ENCODE measurements at places on chromosomes 3 and 15.

DNA sequence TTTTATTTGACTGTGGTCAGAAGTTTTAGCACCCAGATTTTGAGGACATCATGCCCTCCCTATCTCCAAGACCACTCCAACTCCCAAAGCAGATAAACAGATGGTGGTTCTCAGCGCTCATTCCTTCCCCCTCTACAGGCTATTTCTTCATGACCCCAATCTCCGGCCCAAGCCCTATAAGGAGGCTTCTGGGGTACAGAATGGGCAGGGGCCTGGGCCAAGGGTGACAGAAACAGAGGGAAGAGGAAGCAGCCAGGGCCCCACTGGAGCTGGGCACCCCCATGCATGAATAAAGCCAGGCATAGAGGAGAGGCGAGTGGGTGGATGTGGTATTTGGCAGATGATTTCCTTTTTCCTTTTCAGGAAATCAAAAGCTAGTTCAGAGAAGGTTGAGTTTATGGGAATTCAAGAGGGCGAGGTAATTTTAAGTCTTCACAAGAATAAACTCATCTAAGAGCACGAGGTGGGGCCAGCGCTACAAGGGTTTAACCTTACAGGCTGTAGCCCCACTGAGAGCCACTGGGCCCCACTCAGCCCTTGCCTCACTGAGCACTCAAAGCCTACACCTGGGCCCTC lies 104.8 kb upstream of the HERC1 start:
- peak; percentile 12 for DNase-seq

DNA sequence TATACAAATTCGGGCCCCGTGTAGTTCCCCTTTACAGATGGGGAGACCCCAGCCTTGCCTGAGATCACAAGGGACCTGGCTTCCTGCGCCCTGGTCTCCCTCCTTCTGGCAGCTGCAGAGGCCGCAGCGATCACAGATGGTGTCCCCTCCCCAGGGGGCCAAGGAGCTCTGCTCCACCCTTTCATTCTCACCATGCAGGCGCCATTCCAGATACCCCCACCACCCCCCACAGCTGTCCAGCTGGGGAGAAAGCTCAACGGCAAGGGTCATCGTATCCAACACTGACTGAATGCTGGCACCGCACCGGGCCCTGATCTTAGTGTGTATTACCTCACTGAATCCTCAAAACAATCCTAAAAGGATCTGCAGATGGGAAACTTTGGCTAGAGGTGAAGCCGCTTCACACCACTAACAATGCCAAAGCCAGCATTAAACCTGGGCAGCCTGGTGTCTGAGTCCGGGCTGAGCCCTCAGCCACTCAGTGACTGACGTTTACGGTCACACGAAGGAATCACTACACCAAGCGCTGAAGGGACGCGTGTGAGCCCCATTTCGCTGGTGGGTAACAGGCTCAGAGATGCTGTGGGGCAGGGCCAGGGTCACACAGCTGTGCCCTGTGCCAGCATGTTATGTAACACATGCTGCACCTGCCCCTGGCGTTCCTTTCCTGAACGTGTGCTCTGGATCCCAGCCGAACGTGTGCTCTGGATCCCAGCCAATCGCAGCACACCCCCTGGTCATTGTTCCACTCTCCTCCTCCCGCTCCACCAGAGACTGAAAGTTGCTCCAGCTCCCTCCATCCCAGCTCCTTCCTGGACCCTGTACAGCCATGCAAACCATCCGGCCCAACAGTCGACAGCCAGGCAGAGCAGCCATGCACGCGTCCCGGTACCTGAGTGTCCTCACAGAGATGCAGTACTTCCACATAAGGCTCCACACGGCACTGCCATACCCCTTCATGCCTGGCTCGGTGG lies 51.8 kb downstream of the IQSEC1 start:
- DNase-seq: no peak

DNA sequence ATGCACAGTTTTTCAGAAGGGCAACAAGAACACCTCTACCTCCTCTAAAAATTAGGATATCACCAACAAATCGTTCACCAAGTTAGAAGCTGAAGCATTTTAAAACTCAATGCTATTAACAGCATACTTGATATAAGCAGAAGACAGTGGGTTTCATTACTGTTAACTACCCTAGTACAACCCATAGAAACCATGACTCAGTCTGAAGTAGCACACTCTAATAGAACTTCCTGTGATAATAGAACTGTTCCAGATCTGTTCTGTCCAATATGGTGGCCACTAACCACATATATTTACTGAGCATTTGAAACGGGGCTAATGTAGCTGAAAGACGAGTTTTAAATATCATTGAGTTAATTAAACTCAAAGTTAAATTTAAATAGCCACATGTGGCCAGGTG lies 1075.6 kb downstream of the FHIT start:
- DNase-seq: no peak

DNA sequence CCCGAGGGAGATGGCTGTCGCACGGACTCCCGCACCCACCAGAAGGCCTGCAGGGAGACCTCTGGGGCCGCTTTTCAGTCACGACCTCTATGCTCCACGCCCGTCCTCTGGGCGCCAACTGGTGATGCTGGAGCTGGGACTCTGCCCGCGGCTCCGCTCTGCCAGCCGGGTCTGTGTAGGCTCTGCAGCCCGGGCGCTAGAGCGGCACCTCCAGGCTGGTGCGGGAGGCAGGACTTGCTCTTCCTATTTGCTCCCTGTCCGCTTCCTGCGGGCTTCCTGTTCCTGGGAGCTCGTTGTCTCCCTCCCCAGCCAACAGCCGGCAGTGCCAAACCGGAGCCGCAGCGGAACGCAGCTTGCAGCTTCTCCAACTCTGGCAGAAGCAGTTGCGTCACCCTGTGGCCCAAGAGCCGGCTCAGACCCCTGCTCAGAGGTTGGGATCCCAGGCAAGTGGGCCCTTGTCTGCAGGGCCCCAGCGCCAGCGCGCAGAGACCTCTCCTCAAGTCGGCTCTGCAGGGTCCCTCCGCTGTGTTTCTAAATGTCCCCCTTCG lies 285.9 kb downstream of the XXYLT1 start:
- no peak for DNase-seq

GRCh38 chr15:39593656-39594445 lies 13.0 kb downstream of the THBS1 start:
- no peak for DNase-seq

DNA sequence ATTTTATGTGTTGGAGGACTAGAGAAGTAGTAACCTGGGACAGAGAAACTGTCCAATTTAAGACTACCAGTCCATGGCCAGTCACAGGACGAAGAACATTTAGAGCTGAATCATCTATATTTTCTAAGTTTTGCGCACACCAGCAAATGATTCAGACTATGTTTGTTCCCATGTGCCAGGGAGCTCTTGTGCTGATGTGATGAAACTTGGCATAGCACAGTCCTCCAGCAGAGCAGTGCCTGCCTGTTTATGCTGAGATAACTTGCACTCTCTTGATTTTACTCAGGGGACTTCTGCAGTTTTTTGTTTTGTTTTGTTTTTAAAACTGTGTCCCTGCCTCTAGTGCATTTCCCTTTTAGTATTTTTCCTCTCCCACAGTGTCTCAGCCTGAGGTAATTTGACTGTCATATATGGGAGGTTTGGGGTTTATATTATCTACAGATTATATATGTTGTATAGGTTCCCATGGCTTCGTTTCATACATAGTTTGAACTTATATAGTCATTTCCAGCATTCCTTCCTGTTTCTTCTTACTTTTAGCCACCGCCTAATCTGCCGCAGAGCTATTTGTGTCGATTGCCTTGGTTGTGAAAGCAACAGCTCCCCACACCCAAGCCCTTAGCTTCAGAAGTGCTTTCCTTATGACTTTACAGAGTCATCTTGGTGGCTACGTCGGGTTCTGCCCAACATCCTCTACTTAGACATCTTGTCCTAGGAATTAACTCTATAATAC lies 45.5 kb downstream of the PPM1L start:
- peak; percentile 9 for DNase-seq

- DNase-seq: no peak
These were observed 1.7 kb downstream of the LRRC3B start for GRCh38 chr3:26624209-26624765.

GRCh38 chr3:159934216-159934615 lies 54.4 kb upstream of the IL12A start:
- DNase-seq: no peak

- no peak for DNase-seq
These were observed 42.3 kb upstream of the STIMATE start for GRCh38 chr3:52939600-52939999.

DNA sequence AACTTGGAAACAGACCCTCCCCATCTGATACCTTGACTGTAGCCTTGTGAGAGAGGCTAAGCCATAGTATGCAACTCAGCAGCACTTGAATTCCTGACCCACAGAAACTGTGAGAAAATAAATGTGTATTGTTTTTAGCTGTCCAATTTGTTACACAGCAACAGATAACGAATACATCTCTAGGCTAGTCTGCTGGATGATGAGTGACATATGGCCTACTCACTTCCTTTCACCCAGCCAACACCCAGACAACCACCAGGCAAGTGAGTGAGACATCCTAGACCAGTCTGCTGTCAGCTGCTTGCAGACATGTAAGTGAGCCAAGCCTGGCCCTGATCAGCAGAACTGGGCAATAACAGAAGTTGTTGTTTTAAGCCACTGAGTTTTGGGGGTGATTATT lies 19.2 kb upstream of the SMAD6 start:
- no peak for DNase-seq

DNA sequence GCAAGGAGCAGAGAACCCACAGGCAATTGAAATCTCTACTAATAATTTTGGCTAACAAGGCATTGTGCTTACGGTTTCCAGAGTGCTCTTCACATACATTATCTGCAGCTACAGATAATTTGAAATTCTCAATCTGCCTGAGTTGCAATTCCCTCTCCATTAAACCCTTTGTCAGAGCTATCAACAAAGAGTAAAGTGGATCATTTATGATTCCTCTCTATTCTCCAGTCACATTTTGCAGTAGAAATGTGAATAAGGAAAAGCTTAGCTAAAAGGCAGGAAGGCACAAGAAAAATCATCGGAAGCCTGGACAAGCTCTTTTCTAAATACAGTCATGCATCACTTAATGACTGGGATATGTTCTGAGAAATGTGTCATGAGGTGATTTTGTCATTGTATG lies 49.6 kb downstream of the FAM98B start:
- no peak for DNase-seq

GRCh38 chr3:116057400-116058006 lies 387.8 kb downstream of the LSAMP start:
- no peak for DNase-seq

GRCh38 chr3:23876923-23877322 lies 39.9 kb downstream of the NKIRAS1 start:
- no peak for DNase-seq

- DNase-seq: peak; percentile 58
These were observed at the start of gene VGLL4 for GRCh38 chr3:11643605-11644087. Gene VGLL4, minus strand, starts transcription at chr3:11643915. Its CDS starts 397 bp downstream, at chr3:11643518.

- DNase-seq: peak; percentile 40
These were observed 38.2 kb downstream of the TGFBR2 start for GRCh38 chr3:30644615-30645014.

- DNase-seq: no peak
These were observed 953.8 kb upstream of the GBE1 start for GRCh38 chr3:82715091-82715856.

DNA sequence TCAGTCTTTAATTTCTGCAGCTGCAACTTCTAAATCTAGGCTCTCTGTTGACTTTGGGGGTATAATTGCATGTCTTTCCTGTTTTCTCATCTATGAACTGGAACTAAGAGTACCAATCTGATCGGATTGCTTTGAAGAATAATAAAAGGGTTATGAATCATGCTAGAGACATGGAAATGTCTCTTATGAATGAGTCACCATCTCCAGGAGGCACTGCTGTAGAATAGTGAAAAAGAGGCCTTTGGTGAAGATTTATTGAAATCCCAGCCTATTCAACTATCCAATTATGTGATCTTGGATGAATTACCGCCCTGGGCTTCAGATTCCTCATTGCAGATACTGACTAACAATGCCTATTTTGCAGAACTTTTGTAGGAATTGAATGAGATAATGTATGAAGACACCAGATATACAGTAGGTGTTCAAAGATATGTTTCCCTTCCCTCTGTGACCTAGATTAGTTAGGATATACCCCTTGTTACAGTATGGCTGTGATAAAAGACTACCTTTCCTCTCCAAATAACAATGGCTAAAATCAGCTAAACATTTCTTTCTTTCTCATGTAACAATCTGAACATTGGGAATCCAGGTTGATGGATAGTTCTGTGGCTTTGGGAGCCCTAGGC lies 11.5 kb upstream of the CMTM8 start:
- no peak for DNase-seq

GRCh38 chr3:42562047-42562907 lies 19.5 kb downstream of the SEC22C start:
- DNase-seq: no peak

DNA sequence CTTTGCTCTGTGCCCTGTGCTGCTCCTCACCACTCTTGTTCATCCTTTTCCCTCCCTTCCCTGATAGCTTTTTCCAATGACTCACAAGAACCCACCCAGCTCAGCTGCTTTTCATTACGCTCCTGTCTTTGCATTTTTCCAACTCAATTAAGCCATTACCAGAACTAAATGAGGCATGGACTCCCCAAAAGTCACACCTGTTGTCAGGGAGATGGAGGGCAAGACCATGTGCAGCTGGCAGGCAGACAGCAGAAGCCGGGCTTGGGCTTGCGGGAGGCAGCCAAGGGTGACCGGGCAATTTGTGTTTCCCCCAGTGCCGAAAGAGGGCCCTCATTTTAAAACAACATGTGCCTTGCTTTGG lies 64.3 kb downstream of the CASR start:
- no peak for DNase-seq

DNA sequence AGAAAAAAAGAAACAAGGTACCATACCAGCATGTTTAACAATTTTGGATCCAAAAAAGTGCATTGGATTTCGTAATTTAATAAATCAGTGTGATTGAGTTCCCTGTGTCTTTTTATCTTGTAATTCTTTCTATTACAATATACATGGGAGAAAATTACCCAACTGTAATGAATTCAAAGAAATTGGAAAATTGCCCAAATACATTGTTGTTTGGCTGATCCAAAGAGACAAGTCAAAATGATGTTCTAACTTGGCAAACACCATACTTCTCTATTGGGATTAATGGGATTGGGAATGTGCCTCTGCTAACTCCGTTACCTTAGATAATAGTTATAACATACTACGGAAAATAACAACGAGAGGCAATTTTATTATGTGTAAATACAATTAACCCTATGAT lies 1097.1 kb downstream of the ROBO1 start:
- no peak for DNase-seq

All from stimulated activated CD4-positive, alpha-beta T cell treated with anti-CD3 and anti-CD28 coated beads, Interleukin-2, amount 100 ng/mL, for 48 hours (primary cell).